ENCODE measurements at places on chromosomes 6 and 20. TPM values are rescaled to one million over a fixed set of nuclear protein-coding genes. Genes with fewer than 3 reads are reported as not detected.

MICB gene
- polyA plus RNA-seq, result 19.2 TPM

OXT gene
- not detected for polyA plus RNA-seq

LMBRD1 gene
- polyA plus RNA-seq, result 46.5 TPM

APCDD1L gene
- polyA plus RNA-seq, result 0.18 TPM

LTB gene
- polyA plus RNA-seq, result not detected

NOX3 gene
- polyA plus RNA-seq, result not detected

DDX27 gene
- 30.1 TPM for polyA plus RNA-seq

FOXF2 gene
- polyA plus RNA-seq, result 42.5 TPM

HLA-B gene
- 441 TPM for polyA plus RNA-seq

FNDC1 gene
- polyA plus RNA-seq, result 0.03 TPM
